ENCODE measurements at places on chromosomes 16 and 17.

DNA sequence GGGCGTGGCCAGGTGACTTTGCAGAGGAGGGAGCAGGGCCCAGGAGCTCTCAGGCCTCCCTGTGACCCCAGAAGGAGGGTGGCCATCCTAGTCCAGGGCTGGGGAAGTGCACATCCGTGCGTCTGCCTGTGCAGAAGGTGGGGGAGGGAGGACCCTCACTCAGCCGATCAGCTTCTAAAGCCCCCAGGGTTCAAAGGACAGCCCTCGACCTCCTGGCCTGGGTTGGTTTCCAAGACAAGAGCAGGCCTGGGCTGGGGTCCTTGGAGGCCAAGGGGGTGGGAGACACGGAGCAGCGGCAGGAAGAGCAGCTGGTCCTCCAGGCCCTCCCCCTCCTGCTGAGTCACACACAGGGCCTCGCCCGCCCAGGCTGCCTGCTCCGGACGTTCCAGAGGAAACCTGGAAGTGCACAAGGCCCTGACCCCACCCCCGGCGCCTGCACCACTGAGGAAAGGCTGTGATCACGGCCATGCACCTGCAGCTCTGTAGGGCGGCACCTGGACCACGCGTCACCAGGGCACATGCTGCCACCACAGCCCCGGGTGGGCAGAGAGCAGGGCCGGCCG lies 67.1 kb upstream of the ZNF469 start:
- DNase-seq, result no peak

- no peak for DNase-seq
Observed at GRCh38 chr17:62180772-62181171, 115.7 kb upstream of the MED13 start.

GRCh38 chr16:60755907-60756306 lies 1280.3 kb downstream of the CDH8 start:
- DNase-seq, result no peak

DNA sequence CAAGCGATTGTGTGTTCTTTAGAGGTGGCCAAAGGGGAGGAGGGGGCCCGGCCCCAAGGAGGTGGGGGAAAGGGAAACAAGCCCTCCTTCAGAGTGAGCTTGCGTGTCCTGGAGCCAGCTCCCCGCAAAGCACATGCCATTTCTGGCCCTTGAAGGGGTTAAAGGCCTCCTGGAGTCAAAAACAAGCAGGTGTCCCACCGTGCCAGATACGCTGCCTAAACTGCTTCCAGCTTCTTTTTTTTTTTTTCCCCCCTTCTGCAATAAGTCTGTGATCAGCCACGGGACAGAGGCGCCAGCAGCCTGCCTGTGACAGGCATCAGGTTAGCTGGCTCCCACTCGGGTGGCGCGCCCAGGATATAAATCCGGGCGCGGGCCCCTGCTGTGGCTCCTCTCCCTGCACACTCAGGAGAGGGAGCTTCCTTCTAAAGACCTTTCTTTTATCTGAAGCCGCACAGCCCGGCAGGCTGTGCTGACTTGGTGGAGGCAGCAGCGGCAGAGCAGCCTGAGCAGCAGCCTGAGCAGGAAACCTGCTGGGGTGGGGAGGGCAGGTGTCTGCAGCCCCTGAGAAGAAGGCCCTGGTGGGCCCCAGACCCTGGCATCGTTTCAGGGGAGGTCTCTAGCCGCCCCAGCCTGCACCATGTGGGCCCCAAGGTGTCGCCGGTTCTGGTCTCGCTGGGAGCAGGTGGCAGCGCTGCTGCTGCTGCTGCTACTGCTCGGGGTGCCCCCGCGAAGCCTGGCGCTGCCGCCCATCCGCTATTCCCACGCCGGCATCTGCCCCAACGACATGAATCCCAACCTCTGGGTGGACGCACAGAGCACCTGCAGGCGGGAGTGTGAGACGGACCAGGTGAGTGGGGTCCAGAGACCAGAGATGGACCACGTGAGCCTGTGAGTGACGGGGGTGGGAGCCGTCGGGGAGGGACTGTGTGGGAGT lies at the start of gene WFIKKN2:
Gene WFIKKN2, plus strand, starts transcription at position 286 of the 934 bp plus-strand sequence. Its CDS starts 352 bp downstream, at position 638.
- DNase-seq, result no peak

DNA sequence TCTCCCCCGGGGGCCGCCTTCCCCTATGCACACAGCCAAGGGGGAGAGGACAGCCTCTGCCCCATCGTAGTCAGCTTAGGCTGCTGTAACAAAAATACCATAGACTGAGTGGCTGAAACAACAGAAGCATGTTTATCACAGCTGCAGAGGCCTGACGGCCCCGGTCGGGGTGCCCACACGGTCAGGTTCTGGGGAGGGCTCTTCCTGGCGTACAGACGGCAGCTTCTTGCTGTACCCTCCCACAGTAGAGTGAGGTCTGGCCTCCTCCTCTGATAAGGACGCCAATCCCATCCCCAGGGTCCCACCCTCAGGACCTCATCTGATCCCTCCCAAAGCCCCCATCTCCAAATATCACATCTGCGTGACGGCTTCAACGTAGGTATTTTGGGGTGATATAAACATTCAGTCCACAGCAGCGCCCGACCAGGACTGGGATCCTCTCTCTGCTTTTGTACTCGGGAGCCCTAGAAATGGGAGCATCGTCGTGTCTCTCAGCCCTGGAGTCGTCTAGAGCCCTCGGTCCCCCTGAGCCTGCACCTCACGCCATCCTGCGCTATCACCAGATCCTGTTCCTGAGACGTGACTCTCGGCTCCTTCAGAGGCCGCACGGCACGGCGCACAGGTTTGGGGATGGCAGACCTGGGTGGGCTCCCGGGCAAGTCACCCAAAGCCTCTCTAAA lies 67.8 kb downstream of the RPH3AL start:
- DNase-seq, result no peak

- DNase-seq, result no peak
Observed at GRCh38 chr17:7026471-7027115, 3.7 kb downstream of the BCL6B start.

GRCh38 chr16:10949424-10949970 lies 5.1 kb downstream of the CLEC16A start:
- no peak for DNase-seq

DNA sequence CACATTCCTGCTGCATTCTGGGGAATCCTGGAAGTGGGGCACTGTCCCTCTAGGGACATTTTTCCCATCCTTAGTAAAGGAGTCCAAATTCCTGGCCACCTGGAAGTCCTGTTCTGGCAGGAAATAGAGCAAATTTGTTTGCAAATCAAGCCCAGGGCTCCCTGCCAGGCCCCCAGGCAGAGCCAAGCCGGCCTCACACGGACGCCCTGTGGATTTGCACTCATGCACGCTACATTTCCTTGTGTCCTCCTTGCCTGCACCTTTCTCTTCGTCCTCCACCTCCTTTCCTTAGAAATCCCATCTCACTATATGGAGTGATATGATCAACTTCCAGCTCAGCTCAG lies 7.0 kb upstream of the CALB2 start:
- DNase-seq, result no peak

DNA sequence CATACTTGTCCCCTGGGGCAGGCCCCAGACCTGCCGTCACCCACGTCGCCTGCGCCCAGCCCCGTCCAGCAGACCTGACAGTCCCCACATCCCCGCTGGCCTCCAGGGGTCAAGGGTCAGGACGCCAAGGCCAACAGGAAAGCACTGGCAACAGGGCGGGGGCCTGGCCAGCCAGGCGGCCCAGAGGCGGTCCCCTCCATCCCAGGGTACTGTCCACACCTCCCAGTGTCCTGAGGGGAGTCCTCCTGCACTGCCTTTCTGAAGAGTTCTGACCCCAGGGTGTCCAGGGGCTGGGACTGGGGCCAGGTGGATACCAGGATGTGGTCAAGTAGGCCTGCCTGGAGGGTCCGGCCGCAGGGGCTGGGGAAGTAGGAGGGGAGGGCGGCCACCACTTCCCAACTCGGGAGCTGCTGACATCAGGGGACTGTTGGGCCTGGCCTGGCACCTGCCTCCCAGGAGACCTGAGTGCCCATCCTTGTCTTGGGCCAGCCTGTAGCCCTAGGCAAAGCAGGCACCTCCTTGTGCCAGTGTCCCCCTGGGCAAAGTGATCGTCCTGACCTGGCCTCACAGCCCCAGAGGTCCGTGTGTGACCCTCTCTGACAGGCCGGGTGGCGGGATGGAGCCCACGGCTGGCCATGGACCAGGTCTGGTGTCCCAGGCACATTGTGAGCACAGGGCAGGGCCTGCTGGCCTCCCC lies 6.7 kb upstream of the AXIN1 start:
- no peak for DNase-seq

DNA sequence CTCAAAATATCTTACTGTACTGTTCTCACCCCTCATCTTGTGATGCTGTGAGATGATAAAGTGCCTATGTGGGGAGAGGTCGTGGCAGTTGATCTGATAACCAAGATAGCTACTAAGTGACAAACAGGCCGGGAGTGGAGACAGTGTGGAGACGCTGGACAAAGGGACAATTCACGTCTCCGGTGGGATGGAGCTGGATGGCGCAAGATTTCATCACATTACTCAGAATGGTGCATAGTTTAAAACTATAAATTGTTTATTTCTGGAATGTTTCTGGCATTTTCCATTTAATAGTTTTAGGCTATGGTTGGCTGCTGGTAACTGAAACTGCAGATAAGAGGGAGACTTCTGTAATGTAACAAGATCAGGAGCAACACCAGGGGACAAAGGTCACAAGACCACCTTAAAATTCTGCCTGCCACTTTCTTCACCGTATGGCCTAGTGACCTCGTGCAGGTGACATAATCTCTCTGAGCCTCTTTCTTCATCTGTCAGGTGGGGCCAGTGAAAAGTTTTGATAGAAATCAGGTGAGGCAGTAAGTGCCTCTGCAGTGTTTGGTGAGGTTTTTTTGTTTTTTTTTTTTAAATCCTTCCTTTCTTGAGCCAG lies 54.4 kb upstream of the LGALS9 start:
- no peak for DNase-seq

DNA sequence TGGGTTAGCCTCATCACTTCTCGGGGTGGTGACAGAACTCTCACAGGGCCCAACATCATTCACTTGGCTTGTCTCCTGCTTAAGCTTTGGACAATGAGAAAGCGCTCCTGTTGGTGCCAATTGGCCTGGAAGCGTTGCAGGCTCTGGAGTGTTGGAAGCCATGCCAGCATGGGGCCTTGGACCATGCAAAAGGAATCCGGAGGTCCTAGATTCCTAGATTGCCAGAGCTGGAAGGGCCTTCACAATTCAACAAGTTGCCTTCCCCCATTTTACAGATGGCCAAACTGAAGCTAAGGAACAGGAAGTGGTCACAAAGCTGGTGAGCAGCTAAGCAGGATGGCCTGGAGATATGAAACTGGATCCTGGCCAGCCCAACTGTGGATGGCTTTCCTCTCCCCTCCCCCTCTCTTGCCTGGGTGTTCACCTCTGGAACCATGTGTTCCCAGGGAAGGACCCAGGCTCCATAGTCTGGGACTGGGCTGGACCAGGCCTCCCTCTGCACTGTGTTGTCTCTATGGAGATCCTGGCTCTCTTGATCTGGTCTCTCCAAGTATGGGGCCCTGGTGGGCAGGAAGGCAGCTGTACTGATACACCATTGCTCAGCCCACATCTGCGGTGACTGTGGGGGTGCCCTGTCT lies 6.0 kb upstream of the IGFBP4 start:
- no peak for DNase-seq

DNA sequence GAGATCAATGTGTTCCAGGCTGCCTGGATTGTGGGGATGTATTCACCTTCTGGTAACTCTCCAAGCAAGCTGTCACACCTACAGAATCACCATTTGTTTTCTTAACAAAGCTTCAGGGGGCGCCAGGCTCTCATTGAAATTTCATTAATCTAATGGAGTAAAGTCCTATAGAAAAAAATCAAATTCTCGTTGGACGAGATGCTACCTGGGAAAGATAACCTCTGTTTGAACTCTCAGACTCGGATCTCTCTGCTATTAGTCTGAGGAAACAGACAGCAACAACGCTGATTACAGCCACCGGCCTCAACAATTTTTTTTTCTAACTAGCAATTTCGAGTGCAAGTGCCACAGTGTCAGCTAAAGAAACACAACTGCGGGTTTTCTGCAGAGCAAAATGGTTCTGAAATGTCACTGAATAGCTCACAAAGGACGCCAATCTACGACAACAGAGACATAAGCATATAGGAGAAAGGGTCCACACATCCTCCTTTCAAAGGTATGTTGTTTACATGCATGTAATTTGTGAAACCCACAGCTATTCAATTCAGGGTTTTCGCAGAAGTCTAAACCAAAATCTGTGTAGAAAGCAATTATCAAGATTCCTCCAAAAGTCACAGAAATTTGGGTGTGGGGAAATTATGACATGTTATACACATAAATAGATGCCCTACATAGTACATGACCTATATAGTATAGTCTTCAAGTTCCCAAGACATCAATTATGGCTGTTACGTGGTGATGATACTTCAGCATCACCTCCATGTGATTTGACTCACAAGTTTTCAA lies 135.8 kb downstream of the SKAP1 start:
- no peak for DNase-seq

DNA sequence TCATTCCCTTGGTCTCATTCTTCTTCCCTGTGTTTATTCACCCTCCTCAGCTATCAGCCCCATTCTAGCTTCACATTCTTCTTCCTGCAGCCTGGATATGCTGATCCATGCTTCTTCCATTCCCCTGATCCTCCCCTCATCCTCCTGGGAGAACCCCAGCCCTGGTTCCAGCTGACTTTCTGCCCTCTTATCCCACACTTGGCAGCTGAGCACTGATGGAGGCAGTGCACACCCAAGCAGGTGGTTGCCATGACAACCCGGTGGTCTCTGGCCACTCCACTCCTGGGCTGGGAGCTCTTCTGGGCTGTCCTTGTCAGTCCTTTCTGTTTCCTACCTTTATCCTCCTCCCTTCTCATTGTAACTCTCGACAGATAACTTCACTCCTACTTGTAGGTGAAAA lies 16.7 kb upstream of the TUBG2 start:
- DNase-seq, result peak; percentile 4

DNA sequence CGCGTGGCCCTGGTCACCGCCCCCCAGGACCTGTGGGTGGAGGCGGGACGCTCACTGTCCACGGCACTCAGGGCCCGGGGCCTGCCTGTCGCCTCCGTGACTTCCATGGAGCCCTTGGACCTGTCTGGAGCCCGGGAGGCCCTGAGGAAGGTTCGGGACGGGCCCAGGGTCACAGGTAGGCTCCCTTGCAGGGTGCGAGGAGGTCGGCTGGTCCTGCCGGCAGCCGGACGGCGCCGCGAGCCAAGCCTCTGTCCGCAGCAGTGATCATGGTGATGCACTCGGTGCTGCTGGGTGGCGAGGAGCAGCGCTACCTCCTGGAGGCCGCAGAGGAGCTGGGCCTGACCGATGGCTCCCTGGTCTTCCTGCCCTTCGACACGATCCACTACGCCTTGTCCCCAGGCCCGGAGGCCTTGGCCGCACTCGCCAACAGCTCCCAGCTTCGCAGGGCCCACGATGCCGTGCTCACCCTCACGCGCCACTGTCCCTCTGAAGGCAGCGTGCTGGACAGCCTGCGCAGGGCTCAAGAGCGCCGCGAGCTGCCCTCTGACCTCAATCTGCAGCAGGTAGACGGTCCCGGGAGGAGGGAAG lies 1.3 kb downstream of the GUCY2D start:
- DNase-seq, result no peak
